Hindlimb muscle (tissue), 1 donor: ENCODE measurements at places on chromosomes 3 and 15. TPM values are rescaled to one million over a fixed set of nuclear protein-coding genes. Genes with fewer than 3 reads are reported as not detected.
A peak's percentile ranks its signal among the peaks of the same experiment; 100 is the strongest.

DNA sequence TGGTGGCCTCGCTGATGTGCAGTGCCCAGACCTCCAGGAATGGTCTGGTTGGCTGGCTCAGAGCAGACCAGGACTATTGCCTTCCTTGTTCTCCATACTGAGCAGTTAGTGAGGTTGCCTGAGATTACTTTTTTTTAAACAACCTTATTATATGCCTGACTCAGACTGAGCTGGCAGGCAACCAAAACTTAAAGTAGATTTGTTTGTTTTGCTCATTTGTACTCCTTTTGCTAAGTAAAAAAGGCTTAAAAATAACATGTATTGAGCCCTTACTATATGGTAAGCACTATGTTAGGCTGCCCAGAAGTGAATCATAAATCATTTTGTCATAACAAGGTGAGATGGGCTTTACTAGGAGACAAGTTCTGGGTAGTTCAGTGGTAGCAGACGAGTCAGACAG lies 92.4 kb downstream of the GHSR start:
- peak; percentile 24 for DNase-seq

GRCh38 chr3:65728138-65728537 lies 310.6 kb downstream of the MAGI1 start:
- no peak for DNase-seq

DNA sequence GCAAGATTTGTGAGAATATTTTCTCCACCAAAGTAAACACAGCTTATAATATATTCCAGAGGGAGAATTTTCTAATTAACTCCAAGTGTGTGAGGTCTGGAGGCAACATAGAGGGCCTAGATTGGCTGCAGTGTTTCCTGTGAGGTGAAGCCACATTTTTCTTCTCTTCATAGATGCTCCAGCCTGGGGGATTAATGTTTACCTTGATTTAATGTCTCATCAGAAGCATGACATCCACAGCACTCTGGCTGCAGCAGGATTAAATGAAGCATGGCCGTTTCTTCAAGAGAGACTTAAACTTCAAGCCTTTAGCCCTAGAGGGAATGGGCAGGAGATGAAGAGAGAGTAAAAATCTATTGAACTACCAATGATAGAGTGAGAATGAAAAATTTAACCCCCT lies 137.9 kb upstream of the ZBTB20 start:
- no peak for DNase-seq

GRCh38 chr15:49649987-49650386 lies 29.1 kb downstream of the DTWD1 start:
- no peak for DNase-seq

- no peak for DNase-seq
Measured at GRCh38 chr15:94135486-94136147, 95.7 kb upstream of the MCTP2 start.

DNA sequence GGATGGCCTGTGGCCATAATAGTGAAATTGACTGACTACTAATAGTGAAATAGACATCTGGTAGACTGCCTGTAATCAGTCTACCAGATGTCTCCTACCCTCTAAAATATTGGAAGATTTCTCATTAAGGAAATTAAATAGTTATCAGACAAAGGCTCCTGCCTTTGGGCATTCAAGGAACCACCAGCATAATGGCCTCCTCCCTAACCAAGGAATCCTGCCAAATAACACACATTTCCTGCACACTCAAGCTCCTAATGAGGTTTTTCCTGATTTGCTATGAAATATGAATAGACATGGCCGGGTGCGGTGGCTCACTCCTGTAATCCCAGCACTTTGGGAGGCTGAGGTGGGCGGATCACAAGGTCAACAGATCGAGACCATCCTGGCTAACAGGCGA lies 14.6 kb downstream of the NUSAP1 start:
- no peak for DNase-seq

DNA sequence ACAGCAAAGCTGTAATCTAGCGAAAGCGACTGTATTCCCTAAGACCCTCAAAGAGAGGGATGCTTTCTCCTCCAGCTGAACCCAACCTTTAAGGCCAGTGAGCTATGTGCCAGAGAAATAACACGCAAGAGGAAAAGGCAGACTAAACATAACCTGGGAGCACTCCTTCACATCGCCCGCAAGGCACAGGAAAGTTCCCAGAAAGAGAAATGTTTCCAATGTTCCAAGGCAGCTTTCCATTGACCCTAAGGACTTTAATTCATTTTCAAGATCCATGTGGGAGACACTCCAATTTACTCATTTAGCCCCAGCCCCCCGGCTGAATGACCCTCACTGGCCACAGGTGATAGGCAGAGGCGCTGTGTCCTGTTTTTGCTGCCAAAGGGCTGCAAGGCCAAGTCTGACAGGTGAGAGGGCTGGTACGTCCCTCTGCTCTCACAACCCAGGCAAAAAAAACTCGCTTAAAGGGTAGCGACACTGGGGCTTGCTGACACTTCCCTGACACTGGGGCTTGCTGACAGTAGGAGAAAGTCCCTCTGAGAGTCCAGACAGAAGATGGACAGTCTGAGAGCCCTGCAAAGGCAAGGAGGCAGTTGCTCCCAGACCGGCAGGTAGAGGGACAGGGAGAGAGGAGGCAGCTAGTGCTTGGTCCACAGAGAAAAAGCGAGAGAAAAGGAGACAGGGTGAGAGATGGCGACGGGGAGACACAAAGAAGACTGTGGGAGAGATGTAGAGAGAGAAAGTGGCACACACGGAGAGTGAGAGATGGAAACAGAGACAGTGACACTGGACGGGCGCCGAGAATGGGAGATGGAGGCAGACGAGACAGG lies 702 bp downstream of the ARHGEF3 start:
- no peak for DNase-seq

DNA sequence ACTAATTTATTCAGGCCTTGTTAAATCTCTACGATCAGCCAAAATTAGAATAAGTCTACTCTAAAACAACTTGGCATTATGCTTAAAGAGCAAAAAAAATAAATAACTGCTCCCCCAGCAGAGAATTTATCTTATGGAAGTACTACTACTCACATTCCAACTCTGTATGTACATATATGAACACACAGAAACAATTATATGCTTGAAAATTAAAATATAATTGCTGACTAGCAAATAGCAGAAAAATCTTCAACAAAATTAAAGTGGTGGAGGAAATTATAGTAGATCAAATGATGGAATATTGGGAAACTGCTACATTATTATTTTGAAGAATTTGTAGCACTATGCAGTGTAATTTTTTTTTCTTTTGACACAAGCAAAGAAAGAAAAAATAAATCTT lies 580.9 kb downstream of the MECOM start:
- DNase-seq: no peak

GRCh38 chr15:41408234-41408641 lies 5.9 kb upstream of the NDUFAF1 start:
- DNase-seq: no peak

The SLC28A1 gene
- polyA plus RNA-seq: 0.32 TPM

The SLC27A2 gene
- polyA plus RNA-seq: 0.39 TPM

DNA sequence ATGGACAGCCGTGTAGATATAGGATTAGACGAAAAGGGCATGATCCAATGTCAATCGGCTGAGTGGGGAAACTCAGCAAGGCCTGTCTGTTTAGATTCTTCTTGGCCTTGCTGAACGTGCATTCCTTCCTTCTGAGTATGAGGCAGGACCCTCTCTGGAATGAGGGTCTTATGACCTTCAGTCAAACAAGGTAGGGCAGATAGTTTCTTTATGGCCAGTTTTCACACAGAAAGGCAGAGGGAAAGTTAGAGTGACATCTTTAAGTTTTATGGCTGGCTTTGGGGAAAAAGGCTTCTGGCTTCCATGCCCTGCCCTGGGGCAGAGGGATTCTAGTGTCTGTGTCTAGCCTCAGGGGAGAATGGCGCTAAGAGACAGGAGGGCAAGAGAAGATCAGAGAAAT lies 29.7 kb downstream of the ARNT2 start:
- no peak for DNase-seq

GRCh38 chr15:66734961-66735908 lies 33.2 kb downstream of the SMAD6 start:
- DNase-seq: no peak

- DNase-seq: no peak
Measured at GRCh38 chr3:52507359-52507758, 12.2 kb downstream of the STAB1 start.

The LPP gene
- polyA plus RNA-seq: 12.7 TPM

DNA sequence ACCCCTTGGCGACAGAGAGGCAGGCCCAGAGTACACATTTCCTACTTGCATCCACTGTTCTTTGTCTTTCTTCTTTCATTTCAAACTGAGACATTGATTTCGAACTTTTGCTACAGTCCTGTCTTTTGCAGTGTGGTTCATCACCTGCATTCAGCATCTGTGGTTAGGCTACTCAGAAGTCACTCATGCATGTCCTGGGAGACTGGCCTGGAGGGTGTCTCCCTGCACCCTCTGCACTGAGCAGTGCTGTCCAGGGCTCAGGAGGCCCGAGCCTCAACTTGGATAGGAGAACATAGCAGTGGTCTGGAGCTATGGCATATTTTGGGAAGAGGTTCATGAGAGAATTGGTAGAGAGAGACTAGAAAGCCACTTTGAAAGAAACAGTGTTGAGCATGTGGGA lies 240.2 kb upstream of the TPRG1 start:
- DNase-seq: no peak

- DNase-seq: no peak
Measured at GRCh38 chr3:132378846-132379245, 38.5 kb upstream of the DNAJC13 start.

The POTEB3 gene
- not detected for polyA plus RNA-seq

DNA sequence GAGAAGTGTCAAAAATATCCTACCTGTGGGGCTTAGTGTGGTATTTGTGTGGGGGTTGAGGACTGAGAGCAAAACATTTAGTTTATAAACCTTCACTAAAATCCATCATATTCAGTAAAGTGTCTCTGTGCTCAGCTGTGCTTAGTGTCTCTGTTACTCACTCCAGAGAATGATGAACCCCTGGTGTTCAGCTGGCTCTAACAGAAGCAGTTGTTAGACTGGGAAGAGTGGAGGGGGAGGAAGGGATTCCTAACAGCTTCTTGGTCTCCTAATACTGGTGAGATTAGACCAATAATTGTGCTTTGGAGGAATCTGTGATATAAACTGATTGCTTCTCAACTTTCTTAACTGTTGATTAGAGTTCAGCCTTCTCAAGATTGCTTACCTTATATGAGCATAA lies 1123.5 kb downstream of the ROBO2 start:
- DNase-seq: no peak

- no peak for DNase-seq
Measured at GRCh38 chr3:123169492-123169929, 32.2 kb upstream of the SEC22A start.

The NTRK3 gene
- polyA plus RNA-seq: 3.2 TPM

DNA sequence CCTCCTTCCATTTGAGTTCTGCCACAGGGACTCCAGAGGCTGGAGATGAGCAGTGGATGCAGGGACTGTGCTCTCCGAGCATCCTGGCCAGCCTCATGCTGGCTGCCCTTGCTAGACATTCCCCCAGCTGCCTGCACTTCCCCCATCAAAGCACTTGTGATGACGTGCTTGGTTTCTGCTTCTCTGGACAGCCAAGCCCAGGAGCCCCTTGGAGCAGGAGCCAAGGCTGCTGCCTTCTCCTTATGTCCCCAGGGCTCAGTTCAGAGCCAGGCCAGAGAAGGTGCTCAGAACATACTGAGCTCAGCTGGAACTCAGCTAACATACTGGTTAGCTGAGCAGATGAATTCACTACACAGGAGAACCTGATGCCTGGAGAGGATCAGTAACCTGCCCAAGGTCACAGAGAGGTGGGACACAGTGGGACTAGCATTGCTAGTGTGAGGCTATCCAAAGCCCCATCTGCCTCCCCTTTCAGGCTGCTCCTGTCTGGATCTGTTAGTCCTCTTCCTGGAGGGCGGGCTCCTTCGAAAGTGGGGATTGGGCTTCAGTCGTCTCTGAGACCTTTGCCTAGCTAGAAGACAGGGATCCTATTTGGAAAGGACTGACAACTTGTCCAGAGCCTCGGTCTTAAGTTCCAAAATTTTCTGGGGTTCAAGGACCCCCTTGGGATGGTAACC lies 4.3 kb downstream of the PCBP4 start:
- DNase-seq: no peak

The CCDC191 gene
- polyA plus RNA-seq: 4.6 TPM

- no peak for DNase-seq
Measured at GRCh38 chr3:128674161-128674784, 23.7 kb upstream of the RPN1 start.

- no peak for DNase-seq
Measured at GRCh38 chr3:56980243-56980642, 80.2 kb upstream of the SPATA12 start.

DNA sequence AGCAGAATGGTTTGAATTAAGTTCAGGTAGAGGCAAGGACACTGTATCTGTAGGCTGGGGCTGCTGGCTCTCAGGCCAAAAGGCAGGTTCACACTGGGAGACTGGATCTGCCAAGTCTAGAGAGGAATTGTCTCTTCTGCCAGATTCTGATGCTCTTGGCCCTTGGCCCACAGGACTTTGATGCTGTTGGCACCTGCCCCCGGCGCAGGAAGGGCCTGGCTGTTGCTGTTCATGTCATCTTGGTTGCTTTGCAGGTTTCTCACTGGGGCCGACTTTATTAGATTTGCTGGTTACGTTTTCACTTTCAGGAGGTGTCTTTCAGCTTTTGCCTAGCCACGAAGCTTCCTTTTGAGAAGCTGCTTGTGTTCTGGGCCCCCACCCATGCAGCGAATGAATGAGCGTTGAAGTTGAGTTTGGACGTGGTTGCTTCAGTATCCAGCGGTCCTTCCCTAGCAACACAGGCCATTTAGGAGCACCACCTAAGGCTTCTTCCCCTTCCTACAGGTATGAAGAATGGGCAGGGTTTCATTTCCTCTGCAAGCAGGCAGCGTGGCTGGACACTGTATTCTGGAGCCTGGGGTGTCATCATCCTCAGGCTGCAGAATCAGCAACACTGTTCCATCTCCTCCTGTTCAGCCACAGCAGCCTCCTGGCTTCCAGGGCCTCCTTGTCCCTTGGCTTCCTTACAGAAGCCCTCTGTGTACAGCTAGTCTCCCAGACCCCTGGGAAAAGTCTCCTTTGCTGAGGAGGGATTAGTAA lies 65.6 kb upstream of the PRR23C start:
- no peak for DNase-seq

The TM4SF1 gene
- polyA plus RNA-seq: 34.4 TPM

The GRAMD2A gene
- polyA plus RNA-seq: 2.6 TPM

GRCh38 chr3:56960234-56960917 lies 100.1 kb upstream of the SPATA12 start:
- no peak for DNase-seq

GRCh38 chr3:70342149-70342548 lies 29.7 kb upstream of the MDFIC2 start:
- DNase-seq: no peak

DNA sequence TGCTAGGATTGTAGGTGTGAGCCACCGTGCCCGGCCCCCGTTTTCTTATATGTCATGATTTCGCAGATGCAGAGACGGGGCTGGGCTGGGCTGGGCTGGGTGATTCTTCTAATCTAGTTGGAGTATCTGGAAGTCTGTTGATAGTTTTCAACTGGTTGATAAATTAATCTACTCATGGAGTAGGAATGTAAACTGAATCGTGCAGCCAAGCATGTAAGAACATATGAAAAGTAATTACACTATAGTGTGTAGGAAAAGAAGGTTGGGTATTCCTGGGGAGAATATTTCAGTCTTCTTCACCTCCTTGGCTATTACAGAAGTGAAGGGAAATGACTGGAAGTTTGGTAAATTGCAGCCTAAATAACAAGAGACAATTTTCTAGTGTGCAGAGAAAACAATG lies 82.6 kb upstream of the MAGI1 start:
- no peak for DNase-seq

GRCh38 chr3:129424185-129424841 lies 4.1 kb downstream of the EFCAB12 start:
- DNase-seq: no peak

- DNase-seq: no peak
Measured at GRCh38 chr3:54858093-54858785, 69.6 kb downstream of the LRTM1 start.

The ITIH1 gene
- 0.13 TPM for polyA plus RNA-seq
